ENCODE measurements at places on chromosomes 3 and 15.

- DNase-seq: no peak
Measured at GRCh38 chr3:9837701-9838582, 5.9 kb downstream of the RPUSD3 start.

DNA sequence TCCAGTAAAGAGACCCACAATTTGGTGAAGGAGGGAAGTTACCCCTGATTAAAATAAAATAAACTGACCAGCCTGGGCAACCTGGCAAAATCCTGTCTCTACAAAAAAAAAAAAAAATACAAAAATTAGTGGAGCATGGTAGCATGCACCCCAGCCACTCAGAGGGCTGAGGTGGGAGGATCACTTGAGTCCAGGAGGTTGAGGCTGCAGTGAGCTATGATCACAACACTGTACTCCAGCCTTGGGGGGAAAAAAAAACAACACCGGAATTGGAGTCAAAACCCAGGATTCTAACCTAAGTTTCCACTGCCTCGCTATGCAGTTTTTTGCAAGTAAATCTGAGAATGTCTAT, 22.5 kb downstream of the DCAF1 start:
- no peak for DNase-seq

DNA sequence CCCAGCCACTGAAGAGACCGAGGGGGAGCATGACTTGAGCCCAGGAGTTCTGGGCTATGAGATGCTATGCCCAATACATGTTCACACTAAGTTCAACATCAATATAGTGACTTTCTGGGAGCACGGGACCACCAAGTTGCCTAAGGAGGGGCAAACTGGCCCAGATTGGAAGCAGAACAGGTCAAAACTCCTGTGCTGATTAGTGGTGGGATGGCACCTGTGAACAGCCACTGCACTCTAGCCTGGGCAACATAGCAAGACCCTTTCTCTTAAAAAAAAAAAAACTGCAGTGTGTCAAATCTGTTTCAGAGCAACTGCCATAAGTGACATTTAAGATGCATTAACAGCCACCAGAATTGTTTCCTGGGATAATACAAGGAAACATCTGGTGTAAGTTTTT, 9.8 kb downstream of the HES1 start:
- DNase-seq: no peak

GRCh38 chr15:38378161-38378560, 75.8 kb upstream of the FAM98B start:
- DNase-seq: no peak

GRCh38 chr3:27861046-27862036, 139.2 kb upstream of the EOMES start:
- DNase-seq: no peak

- no peak for DNase-seq
Measured at GRCh38 chr3:184428561-184429175, 48.8 kb downstream of the CHRD start.
